Stimulated activated CD4-positive, alpha-beta T cell treated with anti-CD3 and anti-CD28 coated beads, Interleukin-1b, Interleukin-23, amount 100 ng/mL, for 4 hours (primary cell): ENCODE measurements at places on chromosomes 11 and 22.

DNA sequence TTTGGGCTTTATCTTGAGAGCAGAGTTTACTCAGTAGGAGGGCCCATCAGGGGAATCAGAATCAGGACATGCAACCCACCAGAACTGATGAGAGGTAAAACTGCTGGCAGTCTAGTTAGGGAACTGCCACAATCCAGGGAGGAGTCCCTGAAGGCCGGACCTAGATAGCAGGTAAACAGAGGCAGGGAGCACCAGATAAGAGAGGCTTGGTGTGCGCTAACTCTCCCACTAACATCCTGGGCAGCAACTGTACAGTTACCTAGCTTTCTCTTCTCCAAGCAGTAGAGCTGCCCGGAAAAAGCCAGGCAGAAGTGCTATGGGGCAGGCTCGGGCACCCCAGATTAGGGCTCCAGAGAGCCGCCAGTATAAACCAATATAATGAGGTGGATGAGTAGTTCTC lies 865 bp upstream of the AMOTL1 start:
- DNase-seq = no peak

DNA sequence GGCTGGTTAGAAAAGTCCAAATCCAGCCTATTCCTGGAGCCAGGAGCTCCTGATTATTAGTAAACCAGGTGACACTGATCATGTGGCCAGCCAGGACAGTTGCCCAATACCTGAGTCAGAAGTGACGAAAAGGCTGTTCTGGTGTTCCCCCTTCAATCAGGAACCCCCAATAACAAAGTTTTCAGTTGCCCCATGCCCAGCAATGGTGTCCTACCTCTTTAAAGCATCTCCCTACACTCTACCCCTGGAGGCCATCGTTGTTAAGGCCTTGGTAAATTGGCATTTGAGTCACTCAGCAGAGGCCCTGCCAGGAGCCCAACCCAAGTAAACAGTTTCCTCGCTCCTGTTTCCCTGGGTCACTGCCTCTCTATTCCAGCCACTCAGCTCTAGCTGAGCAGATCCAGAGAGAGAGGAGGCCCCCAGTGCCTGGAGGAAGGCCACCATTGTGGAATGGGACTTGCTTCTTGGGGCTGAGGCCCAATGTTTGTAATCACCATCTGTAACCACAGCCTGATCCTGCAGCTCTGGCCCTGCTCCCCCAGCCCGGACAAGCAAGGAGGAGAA lies 25.0 kb downstream of the ARHGAP1 start:
- DNase-seq = no peak

- no peak for DNase-seq
Measured at GRCh38 chr22:25837288-25837900, 95.4 kb downstream of the MYO18B start.

DNA sequence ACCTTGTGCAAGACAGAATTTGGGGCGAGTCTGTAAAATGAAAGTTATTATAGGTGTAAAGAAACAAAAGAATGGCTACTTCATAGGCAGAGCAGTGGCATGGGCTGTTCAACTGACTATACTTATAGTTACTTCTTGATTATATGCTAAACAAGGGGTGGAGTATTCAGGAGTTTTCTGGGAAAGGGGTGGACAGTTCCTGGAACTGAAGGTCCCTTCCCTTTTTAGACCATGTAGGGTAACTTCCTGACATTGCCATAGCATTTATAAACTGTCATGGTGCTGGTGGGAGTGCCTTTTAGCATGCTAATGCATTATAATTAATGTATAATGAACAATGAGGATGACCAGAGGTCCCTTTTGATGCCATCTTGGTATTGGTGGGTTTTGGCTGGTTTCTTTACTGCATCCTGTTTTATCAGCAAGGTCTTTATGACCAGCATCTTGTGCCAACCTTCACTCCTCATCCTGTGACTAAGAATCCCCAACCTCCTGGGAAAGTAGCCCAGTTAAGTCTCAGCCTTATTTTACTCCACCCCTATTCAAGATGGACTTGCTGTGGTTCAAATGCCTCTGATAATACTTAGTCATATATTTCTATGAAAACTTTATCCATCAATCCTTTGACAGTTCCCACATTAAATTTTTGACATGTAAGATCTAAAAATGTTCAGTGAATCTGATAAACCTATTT lies 118.6 kb downstream of the ARHGAP42 start:
- DNase-seq = no peak

DNA sequence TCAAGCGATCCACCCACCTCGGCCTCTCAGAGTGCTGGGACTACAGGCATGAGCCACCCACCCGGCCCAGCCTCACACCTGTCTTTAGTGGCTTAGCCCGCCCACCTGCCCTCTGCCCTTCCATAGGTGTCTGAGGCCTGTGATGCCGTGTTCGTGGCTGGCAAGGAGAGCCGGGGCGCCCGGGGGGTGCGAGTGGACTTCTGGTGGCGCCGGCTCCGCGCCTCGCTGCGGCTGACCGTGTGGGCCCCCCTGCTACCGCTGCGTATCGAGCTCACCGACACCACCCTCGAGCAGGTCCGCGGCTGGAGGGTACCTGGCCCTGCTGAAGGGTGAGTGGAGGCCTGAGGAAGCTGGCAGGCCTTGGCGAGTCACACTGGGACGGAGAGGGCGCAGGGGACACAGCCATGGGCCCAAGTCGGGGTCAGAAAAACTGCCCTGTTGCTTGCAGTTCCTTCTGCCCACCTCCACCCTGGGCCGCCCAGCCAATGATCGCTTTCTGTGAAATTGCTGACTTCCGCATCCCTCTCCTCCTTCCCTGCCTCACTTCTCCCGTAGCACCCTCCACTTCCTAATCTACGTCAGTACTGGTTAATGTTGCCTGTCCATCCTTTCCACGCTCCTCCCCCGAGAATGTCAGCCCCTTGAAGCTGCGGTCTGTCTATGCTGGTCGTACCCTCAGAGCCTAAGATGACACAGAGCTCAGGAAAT lies 9.3 kb downstream of the TMEM132A start:
- no peak for DNase-seq

- DNase-seq = no peak
Measured at GRCh38 chr11:16935518-16936302, 78.5 kb downstream of the PLEKHA7 start.

- DNase-seq = no peak
Measured at GRCh38 chr11:116172851-116173250, 599.9 kb downstream of the BUD13 start.

- peak; percentile 23 for DNase-seq
Measured at GRCh38 chr11:120985718-120986569, 38.0 kb upstream of the TBCEL start.

- DNase-seq = no peak
Measured at GRCh38 chr22:28759861-28760560, 12.5 kb upstream of the CCDC117 start.
